CD4-positive, alpha-beta T cell (primary cell): ENCODE measurements at places on chromosomes 13 and 19.

DNA sequence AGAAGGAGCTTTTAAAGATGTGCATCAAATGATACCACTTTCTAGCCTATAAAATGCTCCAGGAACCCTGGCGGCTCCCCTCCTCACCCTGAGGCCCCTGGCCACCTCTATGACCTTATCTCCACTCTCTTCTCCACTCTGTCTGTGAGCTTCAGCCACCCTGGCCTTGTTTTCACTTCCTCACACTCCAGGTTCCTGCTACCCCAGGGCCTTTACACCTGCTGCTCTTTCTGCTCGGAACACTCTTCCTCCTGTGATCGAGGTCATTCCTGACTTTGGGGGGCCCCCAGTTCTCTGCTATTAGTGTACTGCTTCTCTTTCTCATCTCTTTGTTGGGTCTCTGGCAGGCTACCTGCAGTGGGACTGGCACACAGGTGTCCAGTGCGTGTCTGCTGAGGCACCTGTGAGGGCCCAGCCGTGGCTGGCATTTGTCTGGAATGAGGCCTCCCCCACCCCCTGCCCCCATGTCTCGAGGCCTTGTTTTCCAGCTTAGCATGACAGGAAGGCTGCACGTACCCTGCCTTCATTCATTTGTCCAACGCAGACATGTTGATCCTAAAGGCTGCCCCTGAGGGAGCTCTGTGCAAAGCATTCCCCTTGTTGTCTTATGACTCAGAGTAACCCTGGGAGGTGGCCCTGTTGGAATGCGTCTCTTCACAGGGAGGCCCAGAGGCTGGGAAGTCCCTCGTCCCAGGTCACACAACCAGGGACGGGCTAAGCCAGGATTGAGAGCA is 2.3 kb downstream of the DDA1 start:
- DNase-seq = no peak

- no peak for DNase-seq
These were observed 8.0 kb upstream of the GPR183 start for GRCh38 chr13:99315186-99315585.

DNA sequence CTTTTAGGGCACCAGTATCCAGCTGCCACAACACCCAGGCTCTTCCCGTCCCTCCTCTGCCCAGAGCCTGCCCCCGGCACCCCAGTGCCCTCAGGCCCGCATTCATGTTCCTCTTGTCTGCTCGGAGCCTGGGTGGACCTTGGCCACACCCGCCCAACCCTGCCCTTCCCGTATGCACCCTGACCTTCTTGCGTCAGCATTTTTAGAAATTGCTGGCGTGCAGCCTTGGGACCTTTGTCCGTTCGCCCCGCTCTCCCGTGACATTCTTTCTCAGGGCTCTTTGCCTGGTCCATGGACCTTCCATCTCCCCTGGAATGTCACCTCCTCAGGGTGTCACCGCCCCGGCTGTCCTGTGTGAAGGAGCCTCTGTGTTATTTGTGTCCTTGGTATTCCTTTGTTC is 7.6 kb downstream of the NUCB1 start:
- no peak for DNase-seq

GRCh38 chr13:36354842-36355623 is 8.8 kb upstream of the SPART start:
- DNase-seq = no peak

DNA sequence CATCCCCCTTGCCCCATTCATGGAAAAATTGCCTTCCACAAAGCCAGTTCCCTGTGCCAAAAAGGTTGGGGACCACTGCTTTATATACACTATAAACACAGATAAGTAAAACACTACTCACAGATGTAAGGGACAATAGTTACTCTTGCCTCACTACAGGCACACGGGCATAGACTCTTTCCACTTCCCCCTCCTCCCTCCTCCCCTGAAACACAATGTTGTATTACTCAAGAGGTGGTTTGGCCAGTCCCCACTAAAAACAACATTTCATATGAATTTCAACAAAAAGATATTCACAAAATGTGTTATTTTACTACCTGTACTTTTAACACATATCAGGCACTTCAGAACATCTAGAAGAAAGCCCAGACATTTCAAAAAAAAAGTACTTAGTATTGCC is 45.1 kb downstream of the EPSTI1 start:
- no peak for DNase-seq

DNA sequence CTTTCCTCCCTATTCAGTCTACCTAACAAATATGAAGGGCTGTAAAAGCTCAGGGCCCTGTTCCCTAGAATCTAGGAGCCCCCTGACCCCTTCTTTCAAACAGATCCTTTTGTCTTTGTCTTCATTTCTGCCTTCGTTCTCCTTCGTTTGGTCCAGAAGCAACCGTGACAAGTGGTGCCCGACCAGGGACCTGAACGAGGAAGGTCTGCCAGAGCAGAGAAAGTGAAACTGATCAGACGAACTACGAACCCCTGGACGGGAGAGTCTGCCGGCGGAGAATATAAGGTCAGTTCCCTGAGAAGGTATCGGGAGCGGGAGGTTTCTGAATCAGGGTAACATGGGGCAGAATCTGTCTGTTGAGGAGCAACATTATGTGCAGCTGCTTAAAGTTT is 751 bp downstream of the ERVK3-1 start:
- no peak for DNase-seq

GRCh38 chr19:3287814-3288213 is 63.4 kb downstream of the CELF5 start:
- no peak for DNase-seq

GRCh38 chr13:28131646-28132045 is 6.7 kb upstream of the PAN3 start:
- no peak for DNase-seq

DNA sequence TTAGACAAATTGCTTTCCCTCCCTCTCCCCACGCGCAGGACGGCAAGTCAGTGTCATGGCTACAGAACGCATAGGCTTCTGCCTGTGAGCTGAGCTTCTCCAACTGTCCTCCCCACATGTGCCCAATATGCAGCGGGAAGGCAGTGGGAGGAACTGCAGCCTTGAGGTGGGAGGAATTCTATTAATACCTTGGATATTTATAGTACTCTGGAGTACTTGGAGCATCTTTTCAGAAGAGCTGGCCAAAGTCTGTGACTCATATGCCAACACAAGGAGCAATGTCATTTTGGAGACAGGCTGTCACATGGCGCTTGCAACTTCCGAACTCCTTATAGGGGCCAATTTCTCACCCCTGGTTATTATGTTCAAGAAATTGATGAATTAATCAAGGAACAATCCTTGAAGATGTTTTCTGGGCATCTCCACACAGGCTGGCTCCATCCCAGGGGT is 245.0 kb upstream of the SERP2 start:
- DNase-seq = no peak

GRCh38 chr19:4866595-4867424 is 657 bp downstream of the PLIN3 start:
- peak; percentile 17 for DNase-seq

- DNase-seq = no peak
These were observed 142.6 kb downstream of the CRYL1 start for GRCh38 chr13:20383058-20383457.

- DNase-seq = no peak
These were observed 46.8 kb downstream of the ARHGEF7 start for GRCh38 chr13:111161601-111162600.

- DNase-seq = no peak
These were observed 780 bp downstream of the CD177 start for GRCh38 chr19:43354305-43354627.
